ENCODE measurements at places on chromosomes 2 and 18.

GRCh38 chr2:232458051-232458660 lies 2.2 kb downstream of the ALPI start:
- no peak for DNase-seq

- DNase-seq, result no peak
Measured at GRCh38 chr2:214737188-214737587, 72.3 kb downstream of the BARD1 start.

- DNase-seq, result no peak
Measured at GRCh38 chr18:61714421-61714820, 178.4 kb downstream of the RNF152 start.

DNA sequence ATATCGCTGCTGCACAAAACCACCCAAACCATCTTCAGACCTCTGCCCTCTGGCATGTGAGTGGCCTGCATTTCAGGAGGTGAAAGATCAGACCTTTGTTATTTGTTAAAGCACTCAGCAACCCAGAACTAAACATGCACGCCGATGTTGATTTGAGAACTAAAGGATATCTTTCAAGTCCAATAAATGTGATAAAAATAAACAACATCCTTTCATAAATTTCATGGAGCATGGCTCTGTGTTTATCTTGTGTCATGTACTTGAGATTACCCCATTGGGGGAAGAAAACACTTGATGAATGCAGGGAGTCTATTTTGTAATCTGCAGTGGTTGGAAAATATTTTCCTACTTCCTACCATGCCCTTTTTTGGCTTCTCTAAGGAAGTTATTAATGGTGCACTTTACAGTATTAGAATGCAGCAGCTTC lies 70.8 kb upstream of the GATA6 start:
- no peak for DNase-seq

- DNase-seq, result no peak
Measured at GRCh38 chr2:47876912-47877311, 29.4 kb downstream of the FBXO11 start.

- DNase-seq, result no peak
Measured at GRCh38 chr2:55768991-55769390, 75.3 kb upstream of the PNPT1 start.

- no peak for DNase-seq
Measured at GRCh38 chr2:181124497-181124896, 144.1 kb downstream of the UBE2E3 start.

GRCh38 chr2:218422403-218423086 lies 3.6 kb downstream of the VIL1 start:
- no peak for DNase-seq

DNA sequence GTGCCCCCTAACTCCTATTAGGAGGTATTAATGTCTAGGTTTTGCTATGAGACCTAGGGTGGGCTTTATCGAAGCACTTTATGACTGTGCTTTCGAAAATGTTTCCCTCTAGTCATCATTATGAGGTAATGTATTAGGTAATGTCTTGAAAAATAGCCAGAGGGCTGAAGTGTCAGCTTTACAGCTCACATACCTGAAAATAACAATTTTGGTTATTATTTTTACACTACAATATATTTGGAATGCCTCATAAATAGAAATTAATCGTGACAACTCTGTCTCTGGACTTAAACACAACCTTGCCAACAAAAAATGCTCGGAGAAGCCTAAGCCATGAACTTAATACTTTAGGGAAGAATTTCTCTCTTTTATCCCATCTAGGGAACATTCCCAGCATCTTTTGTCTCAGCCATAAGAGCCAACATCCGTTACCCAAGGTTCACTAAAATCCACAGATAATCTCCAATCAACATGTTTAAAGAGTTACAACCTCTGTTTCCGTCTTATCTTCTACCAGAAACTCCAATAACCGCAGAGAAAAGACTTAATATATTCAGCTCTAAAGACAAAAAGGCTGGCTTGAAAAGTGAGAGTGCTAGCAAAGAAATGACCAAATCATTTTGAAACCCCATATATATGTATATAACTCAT lies 130.9 kb upstream of the RND3 start:
- DNase-seq, result no peak

- DNase-seq, result no peak
Measured at GRCh38 chr2:177783835-177784744, 288.5 kb downstream of the PDE11A start.

Measured in T-helper 1 cell (primary cell).